ENCODE measurements at places on chromosomes 5 and 9.
A peak's percentile ranks its signal among the peaks of the same experiment; 100 is the strongest.

DNA sequence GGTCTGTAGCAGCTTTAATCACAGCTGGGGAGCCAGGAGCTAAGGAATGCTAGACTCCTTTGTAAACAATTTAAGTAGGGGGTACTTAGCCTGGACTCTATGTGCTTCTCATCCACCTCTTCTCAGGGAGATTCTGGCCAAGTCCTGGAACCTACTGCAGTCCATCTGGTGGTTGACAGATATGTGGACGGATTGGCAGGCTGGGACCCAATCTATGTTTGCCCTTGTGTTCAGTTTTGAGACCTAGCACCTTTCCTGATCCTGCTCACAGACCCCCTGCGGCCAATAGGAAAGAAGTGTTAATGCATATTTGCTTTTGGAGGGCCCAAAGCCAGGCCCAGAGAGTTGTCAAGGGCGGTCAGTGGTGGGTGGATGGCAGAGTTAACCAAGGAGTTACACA is 6.4 kb downstream of the SLC22A5 start:
- DNase-seq, result no peak

GRCh38 chr5:112895682-112896081 is 26.3 kb downstream of the REEP5 start:
- DNase-seq, result no peak

DNA sequence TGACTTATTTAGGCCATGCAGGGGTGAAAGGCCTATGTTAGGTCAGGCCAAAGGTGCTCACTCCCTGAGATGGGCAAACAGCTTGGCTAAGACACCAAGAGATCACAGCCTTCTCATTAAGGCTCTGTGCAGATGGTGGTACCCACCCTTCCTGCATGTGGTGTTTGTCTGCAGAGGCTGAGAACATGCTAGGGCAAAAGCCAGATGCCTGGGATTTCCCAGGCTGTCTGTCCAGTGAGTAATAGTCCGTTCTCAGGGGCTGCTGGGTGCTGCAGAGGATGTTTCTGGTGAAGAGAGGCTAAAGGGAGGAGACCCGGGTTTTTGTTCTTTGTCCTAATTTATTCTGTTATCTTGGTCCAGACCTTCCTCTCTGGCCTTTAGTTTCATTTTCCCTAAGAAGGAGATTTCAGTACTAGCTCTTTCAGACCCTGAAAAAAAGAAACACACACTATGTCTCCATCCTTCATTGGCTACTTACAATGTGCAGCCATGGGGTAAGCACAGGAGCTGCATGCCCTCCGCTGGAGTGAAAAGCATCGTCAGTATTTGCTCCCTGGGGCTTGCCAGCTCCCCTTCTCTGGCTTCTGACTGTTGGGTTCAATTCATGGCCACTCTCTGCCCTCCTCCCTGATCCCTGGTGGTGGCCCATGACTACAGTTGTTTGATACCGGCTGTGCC is 23.4 kb upstream of the GLRA1 start:
- DNase-seq, result no peak

GRCh38 chr5:149442563-149443182 is 63.6 kb upstream of the IL17B start:
- DNase-seq, result peak; percentile 16

- DNase-seq, result no peak
These were observed 357.7 kb downstream of the SEMA5A start for GRCh38 chr5:9188131-9188530.

GRCh38 chr9:116632990-116633838 is 53.9 kb upstream of the TRIM32 start:
- DNase-seq, result no peak

- no peak for DNase-seq
These were observed 365.1 kb upstream of the RIOK2 start for GRCh38 chr5:97547999-97548738.

DNA sequence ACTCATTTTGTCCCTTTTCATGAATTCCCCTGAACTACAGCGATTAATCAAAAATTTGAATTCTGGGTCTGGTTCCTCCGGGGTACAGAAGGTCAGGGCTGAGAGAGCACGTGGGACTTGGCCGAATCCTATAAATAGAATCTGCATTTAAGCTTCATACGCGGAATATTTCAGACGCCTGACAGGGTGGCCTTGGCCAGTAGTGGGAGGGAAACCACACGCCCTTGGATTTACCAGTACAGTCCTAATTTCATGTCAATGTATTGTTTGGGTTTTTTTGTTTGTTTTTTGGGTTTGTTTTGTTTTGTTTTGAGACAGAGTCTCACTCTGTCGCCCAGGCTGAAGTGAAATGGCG is 21.5 kb upstream of the NIPBL start:
- no peak for DNase-seq

GRCh38 chr5:131475541-131475941 is 159.5 kb downstream of the RAPGEF6 start:
- DNase-seq, result no peak

- no peak for DNase-seq
These were observed 25.8 kb upstream of the LPCAT1 start for GRCh38 chr5:1549475-1550030.

GRCh38 chr5:35129276-35129675 is 81.5 kb upstream of the AGXT2 start:
- no peak for DNase-seq

DNA sequence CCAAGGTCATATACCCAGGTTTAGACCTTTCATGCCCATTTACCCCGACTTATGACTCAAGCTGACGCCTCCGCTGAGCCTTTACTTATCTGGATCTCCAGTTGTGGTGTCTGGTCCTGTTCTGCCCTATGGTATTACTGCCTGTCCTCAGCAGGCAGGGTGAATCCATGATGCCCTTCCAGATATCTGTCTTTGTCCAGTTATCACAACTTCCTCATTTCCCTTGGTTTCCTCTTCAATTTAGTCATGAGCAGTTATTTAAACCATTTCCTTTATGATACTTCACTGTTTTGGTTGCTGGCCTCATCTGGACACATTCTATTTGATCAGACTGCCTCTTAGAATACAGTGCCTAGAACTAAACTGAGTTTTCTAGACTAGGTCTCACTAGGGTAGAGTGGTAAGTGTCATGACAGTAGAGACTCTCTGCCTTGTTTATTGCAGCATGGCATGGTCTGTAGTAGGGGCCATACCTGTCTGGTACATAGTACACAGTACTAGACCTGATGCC is 93.3 kb downstream of the MELK start:
- DNase-seq, result no peak

DNA sequence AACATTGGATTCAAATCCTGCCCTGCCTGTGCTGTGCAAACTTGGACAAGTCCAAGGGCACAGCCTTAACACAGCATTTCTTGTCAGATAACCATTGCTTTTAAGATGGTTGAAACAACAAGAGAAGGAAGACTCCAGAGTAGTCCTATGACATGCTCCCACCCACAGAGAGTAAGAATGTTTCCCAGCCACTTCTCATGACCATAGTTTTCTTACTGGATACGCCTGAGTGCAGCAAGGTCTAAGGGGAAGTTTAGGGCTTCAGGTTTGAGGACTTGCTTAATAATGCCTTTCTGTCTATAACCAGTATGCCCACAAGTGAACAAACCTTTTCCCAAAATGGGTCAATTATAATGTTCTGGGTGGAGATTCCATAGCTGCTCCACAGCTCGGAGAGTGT is 126.4 kb downstream of the SLF1 start:
- DNase-seq, result no peak

DNA sequence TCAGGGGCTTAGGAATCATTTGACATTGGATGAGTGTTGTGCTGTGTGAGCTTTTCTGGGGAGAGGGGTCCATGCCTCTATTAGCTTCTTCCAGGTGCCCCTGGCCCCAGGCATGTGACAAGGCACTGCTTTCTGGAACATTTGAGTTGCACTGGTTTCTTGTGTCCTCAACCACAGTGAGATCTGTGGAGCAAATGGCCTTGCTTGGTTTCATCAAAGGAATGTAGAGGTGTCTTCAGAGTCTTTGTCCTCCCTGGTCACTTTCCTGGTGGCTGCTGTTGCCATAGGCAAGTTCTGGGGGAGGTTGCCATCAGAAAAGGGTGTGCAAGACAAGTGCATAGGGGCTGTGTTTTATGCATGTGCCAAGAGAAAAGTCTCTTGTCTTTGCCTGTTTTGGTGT is 157.5 kb downstream of the MACROH2A1 start:
- DNase-seq, result no peak

DNA sequence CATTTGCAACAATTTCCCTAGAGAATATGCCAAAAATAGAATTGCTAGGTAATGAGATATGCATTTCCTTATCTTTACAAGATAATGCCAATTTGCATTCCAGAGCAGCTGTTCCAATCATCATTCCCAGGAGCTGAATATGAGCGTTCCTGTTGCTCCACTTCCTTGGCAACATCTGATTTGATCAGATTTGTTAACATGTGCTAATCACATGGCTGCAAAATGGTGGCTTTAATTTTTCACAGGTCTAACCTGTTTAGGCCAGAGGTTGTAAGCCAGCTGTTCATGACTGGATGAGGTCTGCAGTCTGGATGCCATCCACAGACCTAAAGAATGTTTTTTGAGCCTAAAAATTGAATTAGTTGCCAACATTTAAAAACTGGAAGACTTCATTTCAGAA is 220.7 kb upstream of the IL12B start:
- no peak for DNase-seq

GRCh38 chr9:78938821-78939220 is 632.9 kb upstream of the TLE4 start:
- no peak for DNase-seq

DNA sequence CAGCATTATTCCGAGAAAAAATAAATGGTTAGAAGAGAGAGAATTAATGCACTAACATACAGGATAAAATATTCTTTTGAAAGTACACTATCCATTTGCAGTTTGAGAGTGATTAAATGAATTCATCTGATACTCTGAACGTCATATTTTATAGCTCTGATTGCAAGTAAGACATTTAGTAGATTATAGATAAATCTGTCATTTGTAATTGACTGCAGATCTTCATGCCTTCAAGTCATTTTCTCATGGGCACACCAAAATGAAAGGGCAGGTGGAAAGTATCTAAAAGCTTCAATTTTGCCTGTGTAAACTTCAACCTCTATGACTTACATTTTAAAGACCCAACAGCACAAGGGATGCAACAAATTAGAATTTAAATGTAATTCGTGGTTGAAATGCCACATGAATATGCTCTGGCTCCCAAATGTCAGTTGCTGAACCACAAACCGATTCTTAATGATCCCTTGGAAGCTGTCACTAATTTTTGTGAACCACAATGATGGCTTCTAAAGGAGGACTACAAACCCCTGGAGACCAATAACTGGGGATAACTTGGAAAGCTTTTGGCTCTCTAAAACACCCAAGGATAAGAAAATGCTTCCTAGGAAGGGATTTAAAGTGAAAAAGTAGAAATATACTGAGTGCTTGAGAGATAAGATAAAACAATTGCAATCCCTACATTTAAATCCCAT is 3.9 kb downstream of the TYRP1 start:
- no peak for DNase-seq

GRCh38 chr9:114989600-114990410 is 59.4 kb upstream of the TNFSF8 start:
- no peak for DNase-seq

- peak; percentile 6 for DNase-seq
These were observed 448 bp upstream of the GPRIN1 start for GRCh38 chr5:176610435-176610773.

GRCh38 chr5:124192716-124193115 is 553.7 kb downstream of the ZNF608 start:
- no peak for DNase-seq

- DNase-seq, result no peak
These were observed 39.1 kb upstream of the S1PR3 start for GRCh38 chr9:88952086-88952615.

DNA sequence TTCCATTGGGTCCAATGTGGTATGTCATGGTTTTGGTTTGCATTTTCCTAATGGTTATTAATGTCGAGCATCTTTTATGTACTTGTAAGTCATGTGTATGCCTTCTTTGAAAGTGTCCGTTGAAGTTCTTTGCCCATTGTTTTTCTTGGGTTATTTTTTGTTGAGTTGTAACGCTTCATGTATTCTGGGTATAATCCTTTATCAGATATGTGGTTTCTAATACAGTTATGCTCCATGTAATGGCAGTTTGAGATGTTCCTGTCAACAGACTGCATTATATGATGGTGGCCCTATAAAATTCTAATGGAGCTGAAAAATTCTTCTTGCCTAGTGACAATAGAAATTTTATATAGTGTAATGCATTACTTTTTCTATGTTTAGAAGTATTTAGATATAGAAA is 17.2 kb downstream of the RIC1 start:
- no peak for DNase-seq

DNA sequence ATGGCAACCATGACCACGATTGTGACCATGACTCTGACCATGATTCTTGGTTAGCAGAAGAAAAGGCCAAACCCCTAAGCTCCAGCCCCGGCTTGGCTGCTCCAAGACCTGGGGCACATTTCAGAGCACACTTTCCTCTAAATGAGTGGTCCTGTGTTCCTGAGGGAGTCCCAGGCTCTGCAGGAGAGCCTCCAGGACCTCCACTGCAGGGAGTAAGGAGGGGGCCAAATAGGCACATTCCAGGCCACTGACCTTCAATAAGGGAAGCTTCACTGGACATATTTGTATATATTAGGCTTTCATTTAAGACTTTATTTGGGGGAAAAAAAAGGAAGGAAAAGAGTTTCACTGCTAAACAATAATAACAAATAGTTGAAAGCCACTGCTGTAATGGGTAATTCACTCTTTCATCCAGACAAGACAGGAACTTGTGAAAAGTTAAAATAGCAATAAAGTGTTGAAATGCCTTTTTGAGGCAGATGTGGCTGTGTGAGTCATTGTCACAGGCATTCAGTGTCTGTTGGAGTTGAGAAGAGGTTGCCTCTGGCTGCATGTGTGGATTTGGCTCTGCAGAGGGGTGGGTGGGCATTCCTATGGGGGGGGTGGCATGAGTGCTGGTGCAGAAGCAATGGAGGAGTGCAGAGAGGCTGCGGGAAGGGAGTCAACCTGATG is 63.9 kb upstream of the TGFBR1 start:
- DNase-seq, result no peak

DNA sequence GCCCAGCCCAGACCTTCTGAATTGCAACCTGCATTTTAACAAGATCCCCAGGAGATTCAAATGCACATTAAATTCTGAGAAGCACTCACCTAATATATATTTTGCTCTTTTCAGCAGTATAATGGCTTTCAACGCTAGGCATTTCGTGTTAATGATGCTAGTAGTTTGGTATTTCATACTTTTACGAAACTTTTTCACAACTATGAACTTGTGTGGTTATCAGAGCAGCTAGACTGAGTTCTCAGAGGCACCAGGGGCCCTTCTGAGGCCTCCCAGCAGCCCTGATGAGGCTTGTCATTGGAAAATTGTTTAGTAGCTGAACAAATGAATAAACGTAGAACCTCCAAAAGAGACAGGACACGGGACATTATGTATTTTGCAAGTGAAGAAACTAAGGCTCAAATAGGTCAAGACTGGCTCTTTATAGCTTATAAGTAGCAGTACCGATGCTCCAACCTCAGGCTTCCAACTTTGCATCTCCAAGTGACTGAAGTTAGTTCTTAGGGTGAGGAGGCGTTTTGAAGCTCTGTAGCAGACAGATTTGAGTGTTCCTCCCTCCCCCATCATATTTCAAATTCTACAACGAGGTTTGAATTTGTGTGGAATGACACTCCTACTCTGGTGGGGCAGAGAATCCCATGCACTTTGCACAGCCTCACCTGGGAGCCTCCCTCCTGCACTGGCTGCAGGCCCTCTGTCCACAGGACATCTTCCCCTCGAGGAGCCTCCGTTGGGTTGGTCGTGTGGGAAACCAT is 121.1 kb upstream of the SLC25A48 start:
- DNase-seq, result no peak
